Cardiac muscle cell (in vitro differentiated cells and primary cell): ENCODE measurements at places on chromosomes 2 and 18. TPM values are rescaled to one million over a fixed set of nuclear protein-coding genes. Genes with fewer than 3 reads are reported as not detected.

TXNDC2 gene
- not detected in 2 replicates for total RNA-seq

DNA sequence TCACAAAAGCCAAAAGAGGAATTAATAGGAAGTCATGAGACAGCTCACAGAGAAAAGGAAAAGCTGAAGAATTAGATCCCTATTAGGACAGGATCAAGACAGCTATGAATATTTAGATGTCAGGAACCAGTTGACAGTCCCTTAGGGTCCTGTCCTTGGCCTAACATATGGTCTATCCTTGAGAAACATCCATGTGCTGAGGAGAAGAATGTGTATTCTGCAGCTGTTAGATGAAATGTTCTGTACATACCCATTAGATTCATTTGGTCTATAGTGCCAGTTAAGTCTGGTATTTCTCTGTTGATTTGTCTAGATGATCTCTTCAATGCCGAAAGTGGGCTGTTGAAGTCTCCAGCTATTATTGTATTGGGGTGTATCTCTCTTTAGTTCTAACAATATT lies 37.6 kb upstream of the SLC40A1 start:
- DNase-seq, result no peak

DNA sequence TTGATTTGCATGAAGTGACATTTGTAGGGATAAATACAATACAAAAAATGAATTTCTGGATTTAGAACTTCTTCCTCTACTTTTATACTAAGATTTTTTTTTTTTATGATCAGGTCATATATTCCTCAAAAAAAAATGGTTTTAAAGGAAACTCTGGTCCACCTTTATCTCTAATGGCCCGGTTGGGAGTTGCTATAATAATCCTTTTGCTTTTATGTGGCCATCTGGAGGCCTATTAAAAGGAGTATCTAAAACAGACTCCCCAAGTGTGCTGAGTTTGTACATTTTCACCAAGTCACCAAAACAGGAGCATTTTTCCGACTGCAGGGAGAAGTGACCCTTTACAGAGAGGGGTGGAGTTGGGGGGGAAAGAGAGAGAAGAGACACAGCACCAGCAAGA lies 329.2 kb upstream of the FIGN start:
- DNase-seq, result no peak

HRH4 gene
- total RNA-seq, result 0.14 and 0.15 TPM in 2 replicates

- no peak for DNase-seq
Measured at GRCh38 chr2:1360557-1361250, 52.6 kb upstream of the TPO start.

- DNase-seq, result no peak
Measured at GRCh38 chr18:45774065-45774521, 50.1 kb downstream of the SLC14A1 start.

GRCh38 chr2:219331560-219332213 lies 857 bp downstream of the RESP18 start:
- peak; percentile 82 for DNase-seq

ASNSD1 gene
- 21.8 and 25.2 TPM in 2 replicates for total RNA-seq

SLC14A1 gene
- not detected in 2 replicates for total RNA-seq

ZNF521 gene
- total RNA-seq, result 152 and 442 TPM in 2 replicates

TLX2 gene
- 0.06 TPM in 1 of 2 replicates, not detected in the other for total RNA-seq

GRCh38 chr2:145090841-145091761 lies 571.2 kb upstream of the ZEB2 start:
- DNase-seq, result no peak

CCDC85A gene
- 8.1 and 9.6 TPM in 2 replicates for total RNA-seq

SPP2 gene
- total RNA-seq, result not detected in 2 replicates

GRCh38 chr2:65932571-65932970 lies 500.2 kb upstream of the SPRED2 start:
- no peak for DNase-seq

DNA sequence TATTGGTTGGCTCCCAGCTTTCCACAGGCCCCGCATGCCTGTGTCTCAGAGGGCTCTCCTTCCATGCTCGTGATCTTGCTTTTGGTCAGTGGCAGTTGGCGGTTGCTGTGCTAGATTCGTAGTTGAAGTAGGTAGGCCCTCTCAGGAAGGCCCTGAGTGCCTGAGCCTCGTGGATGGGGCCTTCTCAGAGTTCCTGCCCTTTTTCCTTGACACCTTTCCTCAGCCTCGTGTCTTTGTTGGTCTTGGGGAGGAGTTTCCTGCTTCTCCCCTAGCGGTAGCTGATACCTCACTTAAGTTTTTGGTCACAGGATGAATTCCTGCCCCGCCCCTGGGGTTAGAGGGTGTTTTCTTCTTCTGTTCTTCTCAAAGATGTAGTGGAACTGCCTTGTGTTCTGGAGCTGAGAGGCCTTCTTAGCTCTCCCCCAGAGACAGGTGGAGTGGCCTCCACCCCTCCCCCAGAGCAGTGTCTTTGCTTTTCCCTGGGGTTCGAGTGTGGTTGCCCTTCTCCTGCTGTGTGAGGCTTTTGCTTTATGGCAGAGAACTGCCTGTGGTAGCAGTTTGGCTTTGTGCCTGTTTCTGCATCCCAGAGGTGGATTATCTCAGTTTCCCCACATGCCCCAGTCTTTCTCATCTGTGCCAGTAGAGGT lies 94.8 kb downstream of the ZNF407 start:
- no peak for DNase-seq

DNA sequence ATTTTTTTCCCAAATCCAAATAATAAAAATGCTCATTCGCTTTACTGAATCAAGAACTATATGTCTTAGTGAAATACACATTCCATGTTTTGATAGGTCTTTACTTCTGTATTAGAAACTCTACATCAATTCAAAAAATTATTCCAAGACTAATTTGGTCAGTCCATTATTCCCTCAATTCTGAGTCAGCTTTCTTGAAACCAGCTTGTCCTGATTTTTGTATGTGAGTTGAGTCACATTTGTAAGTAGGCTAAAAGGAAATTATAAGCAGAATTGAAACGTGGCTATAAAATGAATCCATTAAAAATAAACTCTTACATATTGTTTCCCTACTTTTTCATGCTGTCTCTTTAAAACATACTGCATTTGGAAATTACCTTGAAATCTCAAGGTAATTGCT lies 113.0 kb downstream of the DNER start:
- DNase-seq, result no peak

DNA sequence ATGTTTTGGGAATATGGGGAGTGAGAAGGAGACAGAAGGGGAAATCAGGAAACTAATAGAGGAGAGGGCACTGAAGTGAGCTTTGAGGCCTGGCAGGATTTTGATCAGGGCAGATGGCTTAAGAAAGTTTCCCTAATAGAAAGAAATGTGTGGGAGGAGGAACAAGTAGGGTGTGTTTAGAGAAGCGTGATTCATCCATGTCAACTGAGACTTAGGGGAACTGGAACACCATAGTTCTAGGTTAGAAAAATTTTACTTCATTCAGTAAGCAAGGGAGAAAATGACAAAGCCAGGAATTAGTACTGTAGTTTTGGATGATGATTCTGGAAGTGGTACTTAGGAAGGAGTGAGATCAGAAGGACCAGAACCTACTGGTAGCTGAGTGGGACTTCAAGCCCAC lies 296.0 kb downstream of the PLCL1 start:
- peak; percentile 31 for DNase-seq

DNA sequence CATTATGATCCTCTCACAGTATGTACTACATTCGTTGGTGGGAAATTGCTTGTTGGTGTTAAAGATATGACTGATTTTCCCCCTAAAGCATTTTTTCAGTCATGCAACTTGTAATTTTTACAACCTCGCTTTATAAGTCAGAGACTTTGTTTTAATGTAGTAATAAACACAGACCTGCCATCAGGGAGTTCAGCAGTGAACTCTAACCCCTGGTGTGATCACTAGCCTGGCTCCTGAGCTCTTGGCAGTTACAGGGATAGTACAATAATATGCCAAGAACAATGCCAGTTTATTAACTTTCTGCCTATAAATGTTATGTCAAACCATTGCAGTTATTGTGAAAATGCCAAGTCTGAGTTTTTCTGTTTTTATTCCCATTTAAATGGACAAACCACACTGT lies 93.8 kb downstream of the EDAR start:
- no peak for DNase-seq

DNA sequence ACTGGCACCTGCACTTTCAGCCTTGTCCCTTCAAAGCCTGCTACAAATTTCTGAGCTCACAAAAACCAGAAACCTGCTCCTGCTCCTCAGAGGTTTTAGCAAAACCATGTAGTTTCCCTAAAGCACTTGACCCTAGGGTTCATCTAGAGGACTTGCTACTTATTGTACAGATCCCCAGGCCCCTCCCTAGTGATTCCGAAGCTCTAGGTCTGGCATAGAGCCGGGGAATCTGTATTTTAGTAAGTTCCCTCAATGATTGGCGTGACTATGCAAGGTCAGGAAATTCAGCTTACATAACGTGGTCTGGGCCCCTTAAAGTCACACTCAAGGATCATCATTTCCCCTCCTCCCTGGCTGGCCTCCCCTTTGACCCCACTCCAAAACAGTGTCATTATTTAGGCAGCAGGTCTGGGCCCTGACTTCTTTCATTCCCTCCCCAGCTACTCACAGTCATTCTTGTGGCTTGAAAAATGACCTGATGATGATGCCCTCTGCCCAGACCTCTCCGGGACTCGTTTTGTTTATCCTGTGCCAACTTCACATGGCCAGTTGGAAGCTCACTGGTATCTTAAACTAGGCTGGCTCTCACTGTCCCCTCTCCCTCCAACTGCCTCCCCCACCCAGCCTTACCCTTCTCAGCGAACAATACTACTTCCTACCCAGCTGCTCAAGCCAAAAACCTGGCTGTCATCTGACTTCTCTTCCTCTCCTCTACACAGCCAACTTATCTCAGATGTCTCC lies 36.0 kb downstream of the WDFY1 start:
- peak; percentile 13 for DNase-seq

KIAA2012 gene
- 0.21 TPM in 1 of 2 replicates, not detected in the other for total RNA-seq

- no peak for DNase-seq
Measured at GRCh38 chr18:39238981-39239660, 1673.5 kb upstream of the CELF4 start.

DNA sequence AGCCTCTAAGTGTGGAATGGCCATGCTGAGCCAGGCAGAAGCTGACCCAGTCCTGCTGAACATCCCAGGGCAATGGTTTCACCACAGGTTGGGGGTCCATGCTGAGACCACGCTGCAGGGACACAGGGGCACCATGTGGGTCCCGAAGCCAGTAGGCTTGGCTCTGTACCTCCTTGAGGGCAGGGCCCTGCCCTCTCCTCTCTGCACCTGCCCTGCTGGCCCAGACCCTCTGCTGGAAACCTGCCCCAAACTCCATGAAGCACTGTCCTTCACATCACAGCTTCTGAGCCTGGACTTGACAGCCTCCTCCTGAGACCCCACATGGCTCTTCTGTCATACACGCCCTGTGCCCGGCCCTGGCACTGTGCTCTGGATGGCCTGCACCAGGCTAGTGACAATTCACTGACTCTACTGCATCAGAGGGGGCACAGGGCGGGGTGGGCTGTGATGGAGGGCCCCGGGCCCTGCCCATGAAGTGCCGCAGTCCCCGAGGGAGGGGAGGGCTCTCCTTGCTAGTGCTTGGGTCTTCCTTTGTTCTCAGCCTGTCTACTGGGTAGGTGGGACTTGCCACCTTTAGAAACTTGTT lies 24.7 kb downstream of the HS6ST1 start:
- no peak for DNase-seq

DNA sequence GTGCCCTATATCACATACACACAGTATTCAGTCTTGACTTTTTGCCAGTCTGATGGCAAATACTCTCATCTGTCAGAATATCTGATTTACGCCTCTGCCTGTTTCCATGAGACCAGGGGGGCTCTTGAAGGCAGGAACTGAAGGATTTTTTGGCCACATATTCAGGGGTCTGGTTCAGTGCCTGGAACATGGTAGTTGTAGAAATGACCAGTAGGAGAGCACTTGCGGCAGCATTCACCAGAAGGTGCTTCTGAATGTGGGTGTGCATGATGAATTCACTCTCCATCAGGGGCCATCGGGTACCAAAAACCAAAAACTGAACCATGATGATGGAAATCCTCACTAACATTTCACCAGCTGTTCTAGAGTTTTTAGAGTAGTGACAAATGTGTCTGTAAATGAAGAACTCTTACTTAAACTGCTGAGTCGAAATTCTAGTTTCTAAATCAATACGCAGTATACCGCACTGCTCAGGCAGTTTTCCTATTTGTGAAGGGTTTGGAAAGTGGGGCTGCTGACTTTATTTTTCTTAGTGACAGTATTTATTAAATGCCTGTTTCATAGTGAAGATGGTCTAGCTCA lies 54.6 kb downstream of the MERTK start:
- no peak for DNase-seq

DSEL gene
- 0.99 and 1.2 TPM in 2 replicates for total RNA-seq

DNA sequence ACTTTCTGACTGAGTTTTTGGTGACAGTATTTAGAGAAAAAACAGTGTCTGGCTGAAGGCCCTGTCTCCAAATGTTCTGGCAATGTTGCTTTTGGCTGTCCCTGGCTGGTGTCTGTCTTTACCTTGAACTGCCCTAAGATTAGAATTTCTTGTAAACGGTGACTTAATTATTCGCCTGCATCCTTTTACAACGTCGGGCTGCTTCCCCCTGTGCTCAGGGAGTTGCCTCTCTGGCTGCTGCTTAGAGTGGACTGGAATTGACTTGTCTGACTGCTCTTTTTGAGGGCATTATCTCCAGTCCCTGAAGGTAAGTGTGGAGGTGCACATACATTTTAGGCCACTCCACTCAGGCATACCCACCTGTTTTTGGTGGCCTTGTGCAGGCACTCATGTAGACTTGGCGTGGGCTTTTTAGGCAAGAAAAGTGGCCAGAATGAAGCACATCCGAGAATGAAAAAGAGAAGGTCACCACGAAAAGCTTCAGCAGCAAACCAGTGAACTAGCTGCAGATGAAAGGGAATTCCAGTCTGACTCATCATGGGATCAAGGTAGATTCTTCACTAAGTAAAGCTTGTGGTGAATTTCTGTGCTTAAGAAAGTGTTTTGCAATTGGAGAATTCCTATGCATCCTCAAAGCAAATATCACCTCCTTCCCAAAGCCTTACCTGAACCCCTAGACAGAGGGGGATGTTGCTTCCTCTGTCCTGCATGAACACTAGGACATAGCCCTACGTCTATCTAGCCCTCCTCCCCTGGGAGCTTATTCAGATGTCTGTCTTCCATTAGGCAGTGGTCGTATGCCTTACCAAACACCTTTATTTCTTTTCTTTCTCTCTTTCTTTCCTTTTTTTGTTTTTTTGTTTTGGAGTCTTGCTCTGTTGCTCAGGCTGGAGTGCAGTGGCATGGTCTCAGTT lies 230.3 kb upstream of the TRIB2 start:
- no peak for DNase-seq

- no peak for DNase-seq
Measured at GRCh38 chr2:172655838-172656573, 79.6 kb upstream of the RAPGEF4 start.

DNA sequence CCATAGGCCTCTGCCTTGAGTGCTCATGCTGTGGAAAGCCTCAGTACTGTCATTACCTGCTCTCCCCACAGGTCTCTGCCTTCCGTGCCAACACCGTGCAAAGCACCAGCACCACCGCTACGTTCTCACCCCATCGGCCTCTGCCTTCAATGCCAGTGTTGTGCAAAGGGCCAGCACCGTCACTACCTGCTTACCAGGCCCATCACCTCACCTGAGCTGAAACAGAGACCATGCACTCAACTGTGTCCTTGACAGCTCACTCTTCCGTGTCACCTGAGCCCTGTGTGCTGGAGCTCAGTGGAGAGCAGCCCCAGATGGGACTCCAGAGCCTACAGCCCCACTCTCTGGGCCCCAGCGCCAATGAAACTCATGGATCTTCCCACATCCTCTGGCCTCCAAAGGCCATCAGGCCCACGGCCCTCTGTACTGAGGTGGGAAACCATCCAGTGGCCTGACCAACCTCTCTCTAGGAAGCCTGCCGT lies 62.7 kb downstream of the ZNF516 start:
- no peak for DNase-seq
